Activated naive CD4-positive, alpha-beta T cell treated with anti-CD3 and anti-CD28 coated beads for 36 hours (primary cell): ENCODE measurements at places on chromosomes 3 and 15. TPM values are rescaled to one million over a fixed set of nuclear protein-coding genes. Genes with fewer than 3 reads are reported as not detected.

SYNPR gene
- not detected for total RNA-seq

EPHB3 gene
- total RNA-seq = not detected

KY gene
- total RNA-seq = not detected

SNRK gene
- 21.1 TPM for total RNA-seq

PRR20G gene
- not detected for total RNA-seq

AMIGO3 gene
- total RNA-seq = not detected

TRH gene
- not detected for total RNA-seq

AQR gene
- total RNA-seq = 30.8 TPM

RTP3 gene
- not detected for total RNA-seq

POTEB gene
- not detected for total RNA-seq

FBXO40 gene
- total RNA-seq = not detected

RGMA gene
- 0.47 TPM for total RNA-seq

CKMT1B gene
- total RNA-seq = 0.29 TPM

RASA2 gene
- total RNA-seq = 24.0 TPM

IP6K2 gene
- total RNA-seq = 68.3 TPM

CPNE9 gene
- total RNA-seq = not detected

RFT1 gene
- total RNA-seq = 29.9 TPM

KLHDC8B gene
- 1.8 TPM for total RNA-seq

CNTN6 gene
- total RNA-seq = not detected

TMEM158 gene
- not detected for total RNA-seq

PTX3 gene
- not detected for total RNA-seq

WDR93 gene
- total RNA-seq = not detected

UBE2E2 gene
- 14.0 TPM for total RNA-seq

LTK gene
- not detected for total RNA-seq

KLHL6 gene
- 82.4 TPM for total RNA-seq

ALDH1A3 gene
- not detected for total RNA-seq

LRTM1 gene
- not detected for total RNA-seq

CASR gene
- not detected for total RNA-seq

MESP2 gene
- not detected for total RNA-seq

GPR62 gene
- total RNA-seq = not detected

SOX2 gene
- total RNA-seq = not detected

ZBED2 gene
- total RNA-seq = 394 TPM
